ENCODE measurements at places on chromosomes 7 and 10.

DNA sequence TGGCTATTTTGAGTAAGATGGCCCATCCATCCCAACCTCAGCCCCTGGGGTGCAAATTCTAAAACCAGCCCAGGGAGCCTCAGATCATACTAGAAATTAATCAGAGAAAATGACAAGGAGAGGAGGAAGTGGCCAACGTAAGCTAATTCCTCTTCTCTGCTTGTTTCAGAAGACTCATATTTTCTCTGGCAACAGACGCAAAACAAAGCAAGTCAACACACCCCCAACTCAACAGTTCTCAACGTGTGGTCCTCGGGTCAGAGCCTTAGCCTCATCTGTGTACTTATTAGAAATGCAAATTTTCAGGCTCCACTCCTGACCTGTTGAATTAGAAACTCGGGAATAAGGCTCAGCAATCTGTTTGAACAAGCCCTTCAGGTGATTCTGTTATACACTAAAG, 413.9 kb upstream of the AUTS2 start:
- no peak for DNase-seq

DNA sequence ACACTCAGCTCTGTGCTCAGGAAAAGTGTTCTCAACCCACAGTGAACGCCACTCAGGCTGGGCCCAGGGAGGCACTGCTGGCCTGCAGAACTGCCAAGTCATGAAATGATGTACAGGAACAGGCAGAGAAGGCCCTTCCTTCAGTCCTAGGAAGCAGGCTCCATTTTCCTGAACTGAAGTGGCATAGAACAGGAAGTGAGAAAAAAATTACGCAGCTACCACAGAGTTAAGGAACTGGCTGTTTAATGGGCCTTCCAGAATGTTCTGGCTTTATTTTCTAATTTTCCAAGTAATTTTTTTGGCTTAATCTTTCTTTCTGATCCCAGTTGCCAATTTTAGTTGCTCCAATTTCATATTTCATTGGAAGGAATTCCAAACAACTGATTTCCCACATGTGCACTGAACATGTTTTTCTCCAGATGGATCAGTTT, 39.3 kb downstream of the LRRC18 start:
- no peak for DNase-seq

DNA sequence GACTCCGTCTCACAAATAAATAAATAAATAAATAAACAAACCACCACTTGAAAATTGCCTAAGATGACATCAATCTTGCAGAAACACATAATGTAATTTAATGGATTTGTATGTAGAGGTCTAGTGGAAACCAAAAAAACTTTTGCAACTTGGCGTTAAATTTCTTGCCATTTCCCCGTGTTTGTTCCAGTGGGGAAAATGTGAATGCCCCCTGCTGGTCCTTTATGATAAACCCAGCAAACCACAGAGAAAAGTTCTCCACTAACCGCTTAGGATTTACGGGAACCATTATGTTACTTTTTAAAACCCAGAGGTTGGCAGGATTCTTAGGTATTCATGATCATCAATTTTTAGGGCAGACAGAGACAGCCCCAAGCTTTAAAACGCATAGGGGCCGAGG, 32.5 kb downstream of the LAMB4 start:
- DNase-seq, result no peak

GRCh38 chr7:97145068-97145467, 27.6 kb downstream of the SDHAF3 start:
- no peak for DNase-seq

DNA sequence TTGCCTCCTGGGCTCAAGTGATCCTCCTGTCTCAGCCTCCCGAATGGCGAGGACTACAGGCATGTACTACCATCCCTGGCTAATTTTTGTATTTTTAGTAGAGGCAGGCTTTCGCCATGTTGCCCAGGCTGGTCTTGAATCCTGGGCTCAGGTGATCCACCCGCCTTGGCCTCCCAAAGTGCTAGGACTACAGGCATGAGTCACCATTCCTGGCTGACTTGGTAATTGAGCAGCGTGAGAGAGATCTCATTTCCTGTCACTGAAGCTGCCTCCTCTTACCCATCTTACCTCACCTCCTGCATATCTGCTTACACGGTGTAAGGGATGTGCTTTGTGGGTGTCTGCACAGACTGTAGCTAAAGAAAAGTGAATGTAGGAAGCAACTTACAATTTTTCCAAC, 9.7 kb downstream of the IFIT3 start:
- no peak for DNase-seq

- no peak for DNase-seq
Observed at GRCh38 chr7:26650103-26650502, 214.3 kb downstream of the SKAP2 start.

DNA sequence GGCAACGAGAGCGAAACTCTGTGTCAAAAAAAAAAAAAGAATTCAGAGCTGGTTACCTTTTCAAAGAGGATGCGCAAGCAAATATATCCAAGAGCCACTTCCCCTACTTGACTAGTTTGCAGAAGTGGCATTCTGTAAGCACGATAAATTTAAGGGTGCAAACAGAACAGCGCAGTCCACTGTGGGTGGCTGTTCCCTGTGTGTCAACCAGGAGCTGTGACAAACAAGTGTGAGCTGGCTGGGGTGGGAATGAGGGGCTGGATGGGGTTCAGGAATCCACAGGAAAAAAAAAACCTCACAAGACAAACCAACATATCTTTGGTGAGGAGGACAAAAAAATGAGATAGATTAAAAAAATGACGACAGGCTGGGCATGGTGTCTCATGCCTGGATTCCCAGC, 15.9 kb downstream of the GUSB start:
- DNase-seq, result no peak
